ENCODE measurements at places on chromosomes 1 and 21.

DNA sequence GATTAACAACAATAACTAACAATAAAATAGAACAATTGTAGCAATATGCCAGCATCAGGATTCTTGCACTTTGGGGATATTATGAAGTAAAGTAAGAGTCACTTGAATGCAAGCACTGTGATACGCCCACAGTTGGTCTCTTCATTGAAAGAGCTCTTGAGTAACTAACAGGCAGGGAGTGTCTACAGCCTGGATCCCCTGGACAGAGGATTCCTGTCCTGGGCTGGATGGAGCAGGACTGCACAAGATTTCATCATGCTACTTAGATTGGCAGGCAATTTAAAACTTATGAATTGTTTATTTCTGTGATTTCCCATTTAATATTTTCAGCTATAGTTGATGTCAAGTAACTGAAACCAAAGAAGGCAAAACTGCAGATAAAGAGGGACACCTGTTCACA is 13.7 kb upstream of the KRTAP19-5 start:
- DNase-seq = no peak

DNA sequence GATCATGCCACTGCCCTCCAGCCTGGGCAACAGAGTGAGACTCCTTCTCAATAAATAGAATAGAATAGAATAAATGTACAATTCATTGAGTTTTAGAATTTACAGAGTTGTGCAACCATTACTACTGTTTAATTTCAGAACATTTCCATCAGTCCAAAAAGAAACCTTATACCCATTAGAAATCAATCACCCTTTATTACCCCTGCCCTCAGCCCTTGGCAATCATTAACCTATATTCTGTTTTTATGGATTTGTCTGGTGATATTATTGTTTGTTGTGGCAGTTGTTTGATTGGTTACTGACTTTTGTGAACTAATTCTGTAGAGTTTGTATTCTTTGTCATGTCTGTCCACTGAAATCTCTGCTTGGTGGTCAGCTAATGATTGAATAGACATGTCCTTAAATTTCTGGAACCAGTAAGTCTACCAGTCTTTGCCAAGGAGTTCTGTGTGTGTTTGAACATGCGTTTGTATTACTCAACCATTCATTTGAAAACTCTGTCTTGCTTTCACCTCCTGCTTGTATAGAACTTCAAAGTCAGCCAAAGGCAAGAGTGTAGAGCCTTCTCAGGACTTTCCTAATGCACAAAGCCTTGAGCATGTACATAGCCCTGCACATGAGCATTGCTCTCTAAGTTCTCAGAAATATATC is 208.8 kb downstream of the GPR52 start:
- DNase-seq = no peak

- no peak for DNase-seq
These were observed 9.1 kb downstream of the MMEL1 start for GRCh38 chr1:2623571-2624337.

DNA sequence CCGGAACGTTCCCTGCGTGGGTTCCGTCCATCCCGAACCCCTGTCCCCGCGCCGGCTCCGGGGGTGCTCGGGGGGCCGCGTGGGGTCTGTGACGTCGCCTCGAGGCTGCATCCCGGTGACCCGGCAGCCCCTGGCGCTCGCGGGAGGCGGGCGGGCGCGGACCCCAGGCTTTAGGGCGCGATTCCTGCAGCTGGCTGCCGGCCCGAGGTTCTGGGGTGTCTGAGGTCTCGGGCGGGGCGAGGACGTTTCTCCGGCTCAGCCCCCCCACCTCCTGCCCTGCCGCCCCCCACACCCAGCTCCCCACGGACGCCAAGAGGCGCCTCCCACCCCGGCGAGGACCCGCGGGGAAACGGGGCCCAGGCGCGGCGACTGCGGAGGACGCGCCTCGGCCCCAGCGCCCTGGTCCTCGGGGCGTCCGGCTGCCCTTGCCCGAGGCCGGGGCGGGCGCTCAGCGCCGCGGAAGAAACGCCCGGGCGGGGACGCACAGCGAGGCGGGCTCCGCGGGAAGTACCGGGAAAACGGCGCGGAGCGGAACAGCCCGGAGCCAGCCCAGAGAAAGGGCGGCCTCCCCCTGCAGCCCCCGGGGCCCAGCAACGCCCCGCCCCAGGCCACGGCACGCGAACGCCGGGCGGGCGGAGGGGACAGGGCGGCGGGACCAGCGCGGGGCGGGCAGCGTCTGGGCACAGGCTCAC is 1.3 kb upstream of the PCBP3 start:
- no peak for DNase-seq

DNA sequence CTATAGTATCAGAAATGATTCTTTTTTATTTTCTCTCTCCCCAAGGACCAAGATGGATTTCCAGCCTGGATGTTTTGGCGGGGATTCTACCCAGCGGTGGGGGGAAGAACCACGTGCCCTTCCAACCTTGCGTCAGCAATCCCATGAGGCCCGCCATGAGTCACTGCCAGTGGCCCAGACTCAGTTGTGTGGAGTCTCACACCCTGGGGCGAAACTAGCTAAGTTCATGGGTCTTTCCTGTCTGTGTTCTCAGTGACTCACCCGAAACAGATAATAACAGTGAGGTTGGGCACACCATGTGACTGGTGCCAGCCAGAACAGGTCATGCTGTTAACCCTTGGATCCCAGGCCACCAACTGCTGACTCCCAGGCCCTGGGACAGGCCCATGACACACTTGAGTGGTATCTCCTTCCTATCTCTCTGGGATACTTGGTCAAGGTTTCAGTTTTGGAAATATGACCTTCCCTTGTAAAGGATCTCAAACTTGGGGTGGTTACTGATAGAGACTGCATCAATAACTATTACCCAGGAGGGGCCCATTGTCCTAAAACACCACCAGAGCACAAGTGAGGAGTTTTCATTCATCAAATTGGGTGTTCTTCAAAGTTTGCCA is 98.0 kb upstream of the DUSP10 start:
- peak; percentile 93 for DNase-seq

DNA sequence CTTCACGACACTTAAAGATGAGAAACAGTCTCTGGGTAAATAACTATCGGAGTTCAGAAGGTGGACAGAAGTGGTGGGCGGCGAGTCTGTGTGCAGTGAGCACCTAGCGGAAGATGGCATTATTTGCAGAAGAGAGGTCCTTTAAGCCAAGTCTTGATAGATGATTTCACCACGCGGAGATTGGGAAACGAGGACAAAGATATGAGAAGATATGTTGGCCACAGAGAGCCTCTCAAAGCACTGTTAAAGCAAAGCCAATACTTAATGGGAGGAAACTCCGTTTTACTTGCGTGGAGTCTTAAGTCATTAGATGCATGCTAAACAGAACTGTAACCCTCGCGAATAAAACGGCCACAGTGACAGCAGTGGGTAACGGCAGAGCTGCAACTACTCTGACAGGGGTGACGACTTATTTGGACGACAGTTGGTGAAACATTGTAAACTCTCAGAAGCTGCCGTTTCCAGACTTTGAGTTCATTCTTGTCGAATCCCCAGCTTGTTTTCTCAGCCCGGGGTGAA is 577 bp upstream of the CEP350 start:
- DNase-seq = peak; percentile 78

DNA sequence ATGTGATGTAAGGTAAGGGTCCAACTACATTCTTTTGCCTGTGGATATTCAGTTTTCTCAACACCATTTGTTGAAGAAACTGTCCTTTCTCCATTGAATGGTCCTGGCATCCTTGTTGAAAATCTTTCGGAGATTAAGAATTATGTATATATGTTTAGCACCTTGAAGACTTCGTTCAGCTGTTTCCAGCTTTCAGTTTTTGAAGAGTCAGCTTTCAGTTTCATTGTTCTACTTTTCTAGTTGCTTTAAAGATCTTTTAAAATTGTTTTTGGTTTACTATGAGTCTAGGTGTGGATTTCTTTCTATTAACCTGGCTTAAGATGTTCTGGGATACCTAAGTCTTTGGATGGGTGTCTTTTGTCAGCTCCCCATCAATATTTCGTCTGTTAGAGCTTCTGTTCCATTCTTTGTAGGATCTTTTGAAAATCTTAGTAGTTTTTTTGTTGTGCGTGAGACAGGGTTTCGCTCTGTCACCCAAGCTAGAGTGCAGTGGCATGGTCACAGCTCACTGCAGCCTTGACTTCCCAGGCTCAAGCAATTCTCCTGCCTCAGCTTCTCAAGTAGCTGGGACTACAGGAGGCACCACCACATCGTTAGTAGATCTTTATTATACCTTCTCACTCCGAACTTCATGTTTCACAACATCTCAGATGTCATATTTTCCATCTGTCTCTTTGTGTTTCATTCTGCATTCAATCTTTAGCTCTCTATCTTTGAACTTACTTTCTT is 353.5 kb upstream of the B3GALT2 start:
- peak; percentile 74 for DNase-seq

GRCh38 chr1:101150670-101151069 is 86.1 kb upstream of the S1PR1 start:
- DNase-seq = no peak

DNA sequence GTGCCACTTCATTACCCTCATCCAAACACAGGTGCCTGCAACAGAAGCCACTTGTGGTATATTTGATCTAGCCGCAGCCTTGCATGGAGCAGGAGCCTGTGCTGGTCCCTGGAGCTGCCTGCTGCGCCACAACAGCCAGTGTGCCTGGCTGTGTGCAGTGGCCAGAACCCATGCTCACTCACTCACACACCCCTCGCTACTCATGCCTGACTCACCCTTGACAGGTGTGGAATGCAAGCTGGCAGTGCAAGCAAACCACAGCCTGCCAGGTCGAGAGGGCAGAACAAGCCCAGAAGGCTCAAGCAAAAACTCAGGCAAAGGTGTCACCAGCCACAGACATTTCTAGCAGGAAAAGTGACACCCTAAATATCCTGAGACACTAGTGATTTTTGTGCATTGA is 1510.9 kb downstream of the KCNT2 start:
- no peak for DNase-seq

DNA sequence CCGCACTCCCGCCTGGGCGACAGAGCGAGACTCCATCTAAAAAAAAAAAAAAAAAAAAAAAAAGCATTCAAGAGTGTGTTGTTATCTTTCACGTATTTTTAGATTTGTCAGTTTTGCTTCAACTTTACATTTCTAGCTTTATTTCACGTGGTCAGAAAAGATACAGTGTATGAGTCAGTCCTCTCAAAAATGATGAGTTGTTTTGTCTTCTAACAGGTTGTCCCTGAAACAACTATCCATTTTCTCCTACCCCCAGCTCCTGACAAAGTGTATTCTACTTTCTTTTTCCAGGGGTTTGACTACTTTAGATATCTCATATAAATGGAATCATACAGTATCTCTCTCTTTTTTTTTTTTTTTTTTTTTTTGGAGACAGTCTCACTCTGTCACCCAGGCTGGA is 5.5 kb upstream of the ZNF695 start:
- no peak for DNase-seq

- DNase-seq = peak; percentile 13
These were observed 135.9 kb downstream of the HHAT start for GRCh38 chr1:210464519-210465039.

- no peak for DNase-seq
These were observed 40.9 kb downstream of the IGSF21 start for GRCh38 chr1:18148461-18148860.

DNA sequence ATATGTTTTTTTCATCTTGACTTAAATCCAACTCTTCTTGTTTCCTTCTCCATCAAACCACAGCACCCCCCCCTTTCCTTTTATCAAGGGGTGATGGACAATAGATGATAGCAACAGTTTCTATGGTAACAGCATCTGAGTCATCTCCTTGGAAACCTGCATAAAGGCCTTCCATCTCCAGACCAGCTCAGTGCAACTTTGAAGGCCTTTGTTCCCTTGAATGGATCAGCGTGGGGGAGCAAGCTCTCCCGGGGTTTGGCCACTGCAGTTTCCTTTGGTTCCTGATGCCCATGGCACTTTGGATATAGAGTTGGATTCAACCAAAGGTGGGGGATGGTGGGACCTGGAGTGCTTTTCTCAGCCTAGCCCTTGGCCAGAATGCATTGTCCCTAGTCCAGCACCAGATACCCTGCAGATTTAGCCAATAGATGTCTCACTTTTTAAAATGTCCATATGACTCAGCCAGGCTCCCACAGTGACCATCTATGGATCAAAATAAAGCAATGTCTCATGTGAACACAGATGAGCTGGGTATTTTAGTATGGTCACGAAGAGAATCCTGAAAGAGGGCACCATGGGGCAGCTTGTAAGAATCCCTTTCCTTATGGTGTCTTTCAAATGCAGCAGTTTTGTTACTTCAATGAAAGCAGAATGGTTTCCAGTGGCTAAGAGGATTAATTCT is 127.7 kb downstream of the SPATA46 start:
- no peak for DNase-seq

DNA sequence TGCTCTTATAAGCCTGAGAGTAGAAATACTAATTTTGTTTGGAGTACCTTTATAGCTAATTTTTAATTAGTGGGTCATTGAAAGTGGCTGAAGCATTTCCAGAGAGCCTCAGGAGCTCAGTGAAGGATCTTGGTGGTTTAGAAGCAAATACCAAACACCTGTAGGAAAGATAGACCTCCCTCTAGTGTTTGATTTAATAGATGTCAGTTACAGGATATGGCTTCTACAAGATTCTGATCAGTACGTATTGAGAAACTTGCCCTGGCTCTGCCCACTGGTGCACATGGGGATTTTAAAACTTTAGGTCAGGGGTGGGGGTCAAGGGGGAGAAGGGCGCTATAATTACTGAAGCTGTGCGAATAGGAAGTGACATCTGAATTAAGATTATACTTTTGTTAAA is 122.2 kb downstream of the POU2F1 start:
- peak; percentile 45 for DNase-seq

DNA sequence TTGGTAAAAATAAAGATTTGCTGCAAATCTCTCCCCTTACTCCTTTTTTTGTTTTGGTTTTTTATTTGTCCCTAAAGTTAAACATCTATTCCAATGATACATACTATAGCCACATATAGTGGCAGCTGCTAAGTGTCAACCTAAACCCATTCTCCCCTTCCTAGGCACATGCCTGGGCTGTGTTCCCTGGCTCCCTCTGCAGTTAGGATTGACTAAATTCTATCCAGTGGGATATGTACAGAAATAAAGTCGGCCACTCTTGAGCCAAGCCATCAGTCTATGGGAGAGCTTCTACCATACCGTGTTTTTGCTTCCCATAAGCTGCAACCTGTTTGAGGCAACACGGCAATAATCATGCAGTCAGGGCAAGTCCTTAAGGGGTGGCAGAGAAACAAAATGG is 23.6 kb downstream of the MCOLN3 start:
- DNase-seq = no peak

GRCh38 chr1:90204780-90205179 is 209.9 kb downstream of the ZNF326 start:
- no peak for DNase-seq

DNA sequence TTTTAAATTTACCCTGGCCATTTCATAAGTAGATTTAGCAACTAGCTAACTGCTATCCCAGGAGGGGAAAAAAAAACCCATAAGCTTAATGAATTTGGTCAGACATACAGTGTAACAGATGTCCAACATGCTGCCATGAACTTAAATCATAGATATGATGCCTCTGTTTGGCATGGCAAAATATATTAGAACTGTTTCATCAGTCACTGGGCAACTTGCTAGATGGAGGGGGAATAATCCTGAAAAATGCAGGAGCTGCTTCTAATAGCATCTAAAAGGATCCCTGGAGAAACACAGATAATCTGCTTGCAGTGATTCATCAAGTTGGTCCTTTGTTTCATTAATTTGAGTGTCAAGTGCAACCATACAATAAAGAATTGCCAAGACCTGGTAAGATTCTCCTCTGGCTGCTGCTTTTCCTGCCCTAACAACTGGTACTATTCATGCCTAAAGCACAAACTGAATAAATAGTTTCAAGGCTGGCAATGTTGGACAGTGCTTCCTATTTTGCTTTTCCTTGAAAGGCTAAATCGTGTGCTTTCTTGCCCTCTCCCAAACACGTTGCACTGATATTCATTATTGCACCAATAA is 1.5 kb upstream of the ST6GALNAC5 start:
- DNase-seq = no peak
